ENCODE measurements at places on chromosomes 1 and 21.

DNA sequence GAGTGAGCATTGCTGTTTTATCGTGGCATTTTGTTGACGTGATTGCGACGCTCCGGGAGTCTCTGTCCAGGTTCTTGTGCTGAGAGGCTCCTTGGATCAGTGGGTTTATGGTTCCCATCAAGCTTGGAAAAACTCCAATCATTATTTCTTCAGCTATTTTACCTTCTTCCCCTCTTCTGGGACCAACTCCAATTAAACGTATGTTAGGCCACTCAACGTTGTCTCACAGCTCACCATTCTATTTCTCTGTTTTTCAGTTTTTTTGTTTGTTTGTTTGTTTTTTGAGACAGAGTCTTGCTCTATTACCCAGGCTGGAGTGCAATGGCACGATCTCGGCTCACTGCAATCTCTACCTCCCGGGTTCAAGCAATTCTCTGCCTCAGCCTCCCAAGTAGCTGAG is 8.0 kb downstream of the HES4 start:
- DNase-seq: no peak

GRCh38 chr1:15337656-15338402 is 71.9 kb upstream of the EFHD2 start:
- DNase-seq: peak; percentile 52

GRCh38 chr1:1542766-1543705 is 2.6 kb upstream of the TMEM240 start:
- DNase-seq: no peak

DNA sequence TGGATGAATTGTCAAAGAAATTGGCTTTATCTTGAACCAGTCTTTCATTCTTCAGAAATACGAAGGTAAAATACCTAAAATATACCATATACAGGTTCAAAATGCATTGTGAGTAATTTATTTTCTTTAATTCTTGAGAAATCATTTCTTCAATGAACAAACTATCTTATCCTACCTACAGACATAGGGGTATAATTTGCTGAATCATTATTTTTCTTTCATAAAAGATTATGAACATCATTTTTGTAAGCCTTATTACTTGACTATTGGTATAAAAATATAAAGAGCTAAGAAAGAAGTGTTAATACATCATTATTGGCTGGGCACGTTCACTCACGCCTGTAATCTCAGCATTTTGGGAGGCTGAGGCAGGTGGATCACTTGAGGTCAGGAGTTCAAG is 167.7 kb downstream of the DNAH14 start:
- DNase-seq: no peak

DNA sequence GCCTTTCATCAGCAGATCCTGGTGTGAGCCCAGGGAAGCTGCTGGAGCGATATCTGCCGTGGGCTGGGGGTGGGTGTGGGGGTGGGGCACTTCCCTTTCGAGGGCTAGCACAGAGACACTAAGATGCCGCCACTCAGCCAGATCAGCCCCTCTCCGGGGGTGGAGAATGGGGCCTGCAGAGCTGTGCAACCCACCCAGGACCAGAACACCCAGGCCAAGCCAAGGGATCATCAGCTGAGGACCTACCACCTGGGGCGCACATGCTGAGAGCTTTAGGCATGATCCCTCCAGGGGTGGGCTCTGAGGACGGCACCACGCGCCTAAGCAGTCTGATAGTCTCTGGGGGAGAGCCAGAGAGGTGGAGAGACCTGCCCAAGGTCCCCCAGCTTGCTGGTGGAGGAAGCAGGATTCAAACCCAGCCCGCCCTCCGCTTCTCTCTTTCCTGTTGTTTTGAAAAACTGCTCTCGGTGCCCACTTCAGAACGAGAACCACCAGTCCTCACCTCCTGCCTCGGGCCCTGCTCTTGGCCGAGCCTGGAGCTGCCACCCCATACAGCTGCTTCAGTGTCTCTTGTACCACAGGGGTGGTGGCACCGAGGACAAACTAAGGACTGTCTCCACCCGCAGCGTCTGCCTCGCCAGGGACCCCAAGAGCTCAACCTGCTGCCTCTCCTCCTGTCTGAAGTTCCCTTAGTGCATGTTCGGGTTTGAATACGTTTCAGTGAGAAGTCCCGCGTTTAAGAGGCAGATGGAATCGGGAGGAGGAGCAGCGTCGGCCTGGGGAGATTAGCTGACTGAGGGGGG is 39.7 kb upstream of the RUNX3 start:
- no peak for DNase-seq

- DNase-seq: no peak
These were observed 4.2 kb downstream of the HSD3B2 start for GRCh38 chr1:119419109-119419508.

GRCh38 chr1:48035371-48036141 is 38.4 kb upstream of the TRABD2B start:
- no peak for DNase-seq

GRCh38 chr21:37072274-37072987 is 440 bp downstream of the PIGP start:
- DNase-seq: peak; percentile 86

- no peak for DNase-seq
These were observed 31.1 kb upstream of the POFUT2 start for GRCh38 chr21:45318556-45319404.

Data from T1000 (cell line).